Astrocyte (in vitro differentiated cells and primary cell): ENCODE measurements at places on chromosomes 16 and 17.

DNA sequence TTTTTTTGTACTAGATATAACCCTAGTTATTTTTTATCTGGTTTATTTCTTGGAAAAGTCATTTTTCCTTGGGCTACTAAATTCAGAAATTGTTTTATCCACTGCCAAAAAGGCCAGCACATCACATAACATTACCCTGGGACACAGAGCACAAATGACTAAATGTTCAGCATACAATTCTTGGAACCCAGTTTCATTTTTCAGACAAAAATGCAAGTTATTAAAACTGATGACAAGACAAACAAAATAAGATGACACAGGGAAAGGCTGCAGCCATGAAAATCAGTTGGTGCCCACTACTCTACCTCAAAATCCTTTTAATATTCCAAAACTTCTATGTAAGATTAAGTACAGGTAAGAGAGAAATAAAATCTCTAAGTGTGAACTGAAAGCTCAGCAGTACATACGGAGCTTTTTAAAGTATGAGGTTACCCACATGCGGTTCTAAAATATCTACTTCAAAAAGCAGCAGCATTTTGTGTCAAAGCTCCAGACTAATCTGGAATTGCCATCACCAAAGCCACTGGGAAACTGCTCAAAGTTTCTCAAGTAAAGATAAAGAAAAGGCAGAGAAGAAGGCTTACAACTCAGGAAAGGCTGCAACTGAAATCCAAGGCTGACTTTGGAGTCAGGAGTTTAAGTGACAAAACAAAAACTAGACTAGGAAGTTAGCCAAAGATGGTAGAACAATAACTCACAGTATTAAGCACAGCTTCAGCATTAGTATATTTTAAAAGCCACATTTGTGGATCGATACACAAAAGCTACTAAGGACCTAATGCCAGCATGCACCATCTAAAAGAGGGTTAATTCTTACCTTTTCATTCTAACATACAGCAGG lies 41.4 kb downstream of the AP1G1 start:
- no peak for DNase-seq

DNA sequence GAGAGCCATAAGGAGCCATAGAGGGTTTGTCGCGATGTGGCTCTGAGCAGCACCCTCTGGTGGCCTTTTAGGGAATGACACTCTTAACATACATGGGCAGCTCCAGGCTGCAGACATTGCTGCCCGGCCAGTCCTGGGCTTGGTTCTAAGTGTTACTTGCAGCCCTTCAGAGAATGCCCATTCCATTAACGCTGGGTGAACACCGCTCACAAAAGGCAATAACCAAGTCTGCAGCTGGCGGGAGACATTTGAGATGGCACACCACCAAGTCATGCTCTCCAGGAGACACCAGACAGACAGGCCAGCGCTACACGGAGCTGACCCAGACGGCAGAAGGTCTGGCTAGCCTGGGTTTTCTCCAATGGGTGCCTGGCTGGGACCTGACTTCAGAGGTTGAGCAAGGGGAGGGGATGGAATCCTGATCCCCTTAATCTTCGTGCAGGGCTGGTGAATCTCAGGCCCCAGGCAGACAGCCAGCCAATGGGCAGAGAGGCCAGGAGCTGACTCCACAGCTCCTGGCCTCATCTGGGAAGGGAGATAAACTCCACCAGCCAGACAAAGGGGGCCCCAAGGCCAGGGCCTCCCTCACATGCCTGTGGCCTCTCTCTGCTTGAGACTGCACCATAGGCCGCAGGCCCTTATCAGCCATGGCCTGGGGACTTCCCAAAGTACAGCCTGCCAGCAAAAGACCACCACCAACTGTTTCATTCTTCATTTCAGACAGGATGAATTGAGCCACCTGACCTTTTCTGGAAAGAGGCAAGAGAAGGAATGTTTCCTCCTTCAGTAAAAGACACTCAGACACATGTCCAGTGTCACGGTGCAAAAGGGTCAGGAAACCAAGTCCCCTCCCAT lies 58.8 kb downstream of the ZDHHC7 start:
- DNase-seq: peak; percentile 68

GRCh38 chr17:2370211-2370589 lies 30.7 kb downstream of the MNT start:
- no peak for DNase-seq

DNA sequence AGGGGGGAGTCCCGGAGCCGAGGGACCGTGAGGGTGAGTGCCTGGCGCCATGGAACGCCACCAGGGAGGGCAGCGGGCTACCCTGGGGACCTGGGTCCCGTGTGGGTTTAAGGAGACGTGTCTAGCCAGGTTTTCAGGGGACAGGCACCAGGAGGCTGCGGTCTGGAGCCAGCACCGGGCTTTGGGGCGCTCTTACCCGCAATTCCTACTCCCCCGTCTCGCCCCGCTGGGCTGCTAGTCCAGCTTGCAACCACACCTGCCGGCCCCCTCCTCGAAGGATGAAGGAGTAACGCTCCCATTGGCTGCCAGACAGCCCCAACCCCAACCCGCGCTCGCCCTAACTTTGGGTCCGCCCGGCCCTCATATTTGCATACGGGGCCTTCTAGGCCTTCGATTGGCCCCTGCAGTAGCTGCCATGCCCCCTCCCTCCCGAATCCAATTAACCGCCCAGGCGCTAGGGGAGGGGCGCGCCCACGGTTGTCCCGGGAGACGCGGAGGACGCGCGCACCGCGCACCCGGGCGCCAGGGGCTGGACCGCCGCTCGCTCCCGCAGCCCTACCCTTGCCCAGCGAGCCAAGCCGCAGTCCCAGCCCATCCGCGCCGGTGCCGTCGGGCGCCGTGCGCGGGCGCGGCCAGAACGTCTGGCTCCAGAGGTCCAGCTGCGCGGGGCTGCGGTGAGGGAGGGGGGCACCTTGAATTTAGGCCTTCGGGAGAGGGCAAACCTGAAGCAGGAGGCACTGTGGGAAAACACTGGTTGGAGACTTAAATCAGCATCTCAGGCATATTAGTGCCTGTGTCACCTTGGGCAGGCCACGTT lies at the start of gene TTLL6:
TSS of gene TTLL6 (minus strand) at position 456 of the 817 bp plus-strand sequence. CDS start at position 299, 157 bp downstream.
- DNase-seq: peak; percentile 70

GRCh38 chr17:62739645-62740388 lies 68.3 kb downstream of the MARCHF10 start:
- DNase-seq: no peak

DNA sequence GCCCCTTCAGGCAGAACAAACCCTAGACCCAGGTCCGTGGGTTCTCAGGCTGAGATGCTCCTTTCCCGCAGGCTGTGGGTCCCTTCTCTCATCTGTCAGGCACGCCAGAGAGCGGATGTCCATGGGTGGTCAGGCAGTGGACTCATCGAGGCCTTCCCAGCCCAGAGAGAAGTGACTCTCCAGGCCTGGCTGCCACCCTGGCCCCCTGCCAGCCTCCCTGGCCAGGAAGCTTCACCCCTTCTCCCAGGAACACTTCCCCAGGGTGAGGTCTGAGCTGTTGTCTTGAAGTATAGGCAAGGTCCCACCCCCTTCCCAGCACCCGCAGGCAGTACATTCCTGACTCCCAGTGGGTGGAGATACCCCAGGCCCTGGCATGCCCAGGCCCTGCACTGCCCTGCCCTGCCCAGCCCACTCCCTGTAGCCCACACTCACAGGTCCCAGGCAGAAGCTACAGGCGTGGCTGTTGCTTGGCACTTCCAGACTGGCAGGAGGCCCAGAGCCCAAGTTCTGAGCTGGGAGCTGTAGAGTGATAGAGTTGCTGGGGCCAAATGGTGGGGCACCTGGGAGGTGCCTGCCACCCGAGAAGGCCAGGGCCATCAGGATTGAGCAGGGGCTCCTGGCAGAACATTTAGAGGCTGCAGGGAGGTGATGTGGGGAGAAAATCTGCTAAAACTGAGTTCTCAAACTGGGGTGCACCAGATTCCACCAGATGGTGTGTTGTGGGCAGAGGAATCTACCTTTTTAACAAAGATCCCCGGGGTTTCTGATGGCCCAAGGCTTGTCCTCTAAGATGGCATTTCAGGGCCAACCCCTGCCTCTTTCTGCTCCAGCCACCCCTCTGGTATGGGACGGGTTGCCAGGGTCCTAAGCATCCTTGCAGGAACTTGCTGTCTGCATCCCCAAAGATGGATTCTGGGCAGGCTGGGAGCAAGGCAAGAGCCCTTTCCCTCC lies 6.7 kb downstream of the ITGA3 start:
- DNase-seq: peak; percentile 79

DNA sequence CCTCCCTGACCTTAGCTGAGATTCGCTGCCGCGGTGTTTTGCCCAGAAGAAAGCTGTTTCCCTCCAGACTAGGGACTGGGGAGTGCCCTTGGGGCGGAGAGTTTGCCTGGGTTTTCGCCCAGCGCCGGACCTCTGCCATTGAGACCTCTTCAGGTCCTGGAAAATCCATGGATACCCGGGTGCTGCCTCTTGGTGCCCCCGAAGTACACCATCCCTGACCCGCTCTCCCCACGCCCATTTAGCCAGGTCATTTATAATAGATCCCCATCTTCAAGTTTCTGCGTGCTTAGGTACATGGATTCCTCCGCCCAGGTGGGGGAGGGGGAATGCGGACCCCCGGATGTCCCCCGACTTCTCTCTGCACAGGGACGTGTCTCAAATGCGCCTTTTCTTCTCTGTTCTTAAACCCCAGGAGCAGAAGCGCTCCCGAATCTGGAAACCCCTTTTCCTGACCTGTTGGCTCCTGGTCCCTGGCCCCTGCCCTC lies 15.0 kb upstream of the CBX8 start:
- no peak for DNase-seq

GRCh38 chr17:80118601-80119270 lies 17.4 kb downstream of the GAA start:
- DNase-seq: no peak

DNA sequence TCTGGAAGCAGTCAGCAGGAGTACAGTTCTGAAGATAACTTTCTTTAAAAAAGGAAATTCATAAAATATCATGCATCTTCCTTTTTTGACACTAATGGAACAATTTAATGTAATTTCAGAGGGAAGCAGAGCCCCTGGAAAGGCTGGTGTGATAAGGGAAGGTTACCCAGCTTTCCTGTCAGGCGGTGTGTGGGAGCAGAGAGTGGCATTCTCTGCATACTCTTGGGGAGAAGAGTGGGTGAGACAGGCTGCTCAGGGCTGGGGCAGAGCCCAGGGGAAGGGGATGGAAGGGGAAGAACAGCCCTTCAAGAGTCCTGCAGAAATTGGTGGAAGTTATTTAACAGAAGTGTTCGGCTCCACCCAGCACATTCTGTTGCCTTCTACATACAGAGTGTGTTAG lies 84.7 kb downstream of the PRKCB start:
- no peak for DNase-seq

DNA sequence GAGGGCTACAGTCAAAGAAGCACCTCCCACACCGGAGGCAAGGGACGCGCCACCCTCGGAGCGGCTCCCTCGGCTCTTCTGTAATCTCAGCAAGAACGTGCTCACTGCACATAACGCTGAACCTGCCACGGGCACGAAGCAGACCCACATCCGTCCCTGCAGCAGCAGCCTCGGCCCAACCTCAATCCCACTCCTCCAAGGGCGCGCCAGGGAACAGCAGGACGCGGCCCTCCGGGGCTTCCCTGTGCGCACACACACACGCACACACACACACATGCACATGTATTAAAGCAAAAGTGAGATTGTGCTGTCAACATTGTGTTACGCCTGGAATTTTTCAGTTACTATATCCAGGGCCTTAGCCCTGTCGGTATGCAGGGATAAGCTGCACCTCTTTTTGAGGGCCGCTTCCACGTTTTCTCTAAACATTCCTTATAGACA lies 54.0 kb downstream of the TBC1D16 start:
- DNase-seq: no peak
